ENCODE measurements at places on chromosomes 6 and 20. TPM values are rescaled to one million over a fixed set of nuclear protein-coding genes. Genes with fewer than 3 reads are reported as not detected.

GRCh38 chr20:51159303-51159702 is 136.4 kb upstream of the KCNG1 start:
- DNase-seq = no peak

- no peak for DNase-seq
Observed at GRCh38 chr20:35305682-35306556, 13.7 kb upstream of the FAM83C start.

- no peak for DNase-seq
Observed at GRCh38 chr6:126949786-126950185, 168.7 kb upstream of the RSPO3 start.

DNA sequence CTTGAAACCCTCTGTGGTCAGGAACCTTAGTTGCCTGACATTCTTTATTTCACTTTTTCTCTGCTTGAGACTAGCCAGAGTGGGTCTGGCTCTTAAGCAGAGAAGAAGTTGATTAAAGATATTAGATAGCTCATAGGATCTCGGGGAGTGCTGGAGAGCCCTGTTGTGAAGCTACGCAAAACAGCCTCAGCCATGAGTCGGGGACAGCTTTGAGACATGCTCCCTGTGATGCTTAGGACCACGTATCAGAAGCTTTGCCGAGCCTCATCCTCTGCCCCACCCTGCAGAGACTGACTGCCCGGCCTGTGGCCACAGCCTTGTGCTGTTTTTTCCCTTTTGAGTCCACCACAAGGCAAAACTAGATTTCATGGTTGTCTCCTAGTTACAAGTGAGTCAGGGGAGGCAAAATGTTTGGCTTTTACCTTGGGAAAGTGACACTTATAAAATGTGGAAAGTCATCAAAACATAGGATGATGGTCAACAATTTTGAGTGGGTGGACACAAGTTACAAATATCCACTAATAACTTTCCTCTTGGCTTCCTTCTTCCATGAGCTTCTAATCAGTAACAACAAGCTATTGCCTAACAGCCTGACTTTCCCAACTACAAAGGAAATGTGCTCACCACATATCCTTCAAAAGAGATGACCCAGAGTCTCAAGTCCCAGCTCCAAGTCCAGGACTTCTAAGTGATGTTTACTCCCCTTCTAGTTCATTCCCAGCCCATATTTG is 108.4 kb downstream of the JAG1 start:
- DNase-seq = no peak

DNA sequence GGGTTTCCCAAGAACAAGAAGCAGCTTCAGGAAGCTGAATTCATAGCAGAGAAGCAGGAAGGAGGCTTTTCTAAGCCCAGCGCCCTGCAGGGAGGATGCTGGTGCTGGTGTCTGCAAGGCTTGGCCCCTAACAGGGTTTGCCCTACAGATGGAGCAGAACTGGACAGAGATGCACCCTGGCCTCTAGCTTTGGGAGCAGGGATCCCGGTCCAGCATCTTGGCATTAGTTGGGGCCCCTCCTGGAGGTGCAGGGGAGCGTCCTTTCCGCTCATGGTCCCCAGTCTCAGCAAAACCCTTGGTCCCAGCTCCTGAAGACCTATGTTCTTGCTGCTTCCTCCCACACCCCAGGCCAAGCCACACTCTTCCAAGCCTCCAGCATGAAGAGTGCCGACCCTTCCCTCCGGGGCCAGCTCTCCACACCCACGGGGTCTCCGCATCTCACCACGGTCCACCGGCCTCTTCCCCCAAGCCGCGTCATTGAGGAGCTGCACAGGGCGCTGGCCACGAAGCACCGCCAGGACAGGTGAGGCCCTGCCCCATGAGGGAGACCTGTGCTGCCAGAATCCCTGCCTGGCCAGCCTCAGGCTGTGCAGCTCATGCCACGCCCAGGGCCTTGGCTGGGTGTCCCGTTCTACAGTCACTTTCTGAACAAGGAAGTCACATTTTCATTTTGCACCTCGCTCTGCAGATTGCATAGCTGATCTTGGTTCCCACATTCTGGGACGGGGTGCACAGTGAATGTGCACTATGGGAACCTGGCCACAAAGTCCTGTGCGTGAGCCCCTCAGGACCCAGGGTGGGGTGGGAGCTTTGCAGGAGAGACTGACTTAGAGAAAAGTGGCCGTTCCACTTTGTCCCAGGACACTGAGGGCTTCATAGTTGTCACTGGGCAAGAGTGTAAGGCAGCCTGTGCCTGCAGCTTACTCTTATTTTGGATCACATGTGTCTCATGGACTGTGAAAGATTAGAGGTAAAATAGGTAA is 160.2 kb downstream of the SYCP2 start:
- DNase-seq = no peak

DNA sequence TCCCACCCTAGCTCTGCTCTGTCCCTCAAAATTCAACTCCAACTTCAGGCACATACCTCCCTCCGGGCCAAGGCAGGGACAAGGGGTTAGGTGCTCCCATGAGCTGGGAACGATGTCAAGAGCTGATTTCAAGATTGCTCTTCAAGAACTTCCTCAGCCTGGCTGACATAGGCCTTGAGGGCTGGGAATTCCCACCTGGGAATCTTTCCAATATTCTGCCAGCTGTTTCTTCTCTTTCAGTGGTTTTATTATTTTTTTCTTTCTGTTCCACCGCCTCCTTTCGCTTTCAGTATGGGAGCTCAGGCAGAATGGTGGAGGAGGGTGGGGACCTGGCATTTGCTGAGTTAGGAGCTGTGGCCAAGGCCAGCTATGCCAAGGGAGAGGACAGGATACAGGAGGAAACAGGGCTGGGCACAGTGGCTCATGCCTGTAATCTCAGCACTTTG is 33.7 kb downstream of the SRSF3 start:
- peak; percentile 62 for DNase-seq

DNA sequence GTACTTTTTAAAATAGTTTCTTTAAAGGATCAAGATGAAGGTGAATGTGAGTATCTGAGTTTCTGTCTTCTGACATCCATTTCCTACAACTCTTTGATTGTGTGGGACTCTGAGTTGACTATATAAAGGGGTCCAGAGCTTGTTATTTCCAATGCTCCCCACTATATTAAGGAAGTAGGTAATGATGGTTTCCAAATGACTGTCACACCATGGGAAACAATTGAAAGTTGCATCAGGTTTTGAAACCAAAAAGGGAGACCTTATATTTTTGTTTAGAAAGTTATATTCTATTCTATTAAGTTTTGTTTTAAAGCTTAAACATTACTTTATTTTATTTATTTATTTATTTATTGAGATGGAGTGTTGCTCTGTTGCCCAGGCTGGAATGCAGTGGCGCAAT is 11.2 kb downstream of the CASS4 start:
- DNase-seq = no peak

- DNase-seq = no peak
Observed at GRCh38 chr6:131660195-131660594, 23.1 kb downstream of the ENPP3 start.

- DNase-seq = no peak
Observed at GRCh38 chr6:107988570-107988969, 30.6 kb upstream of the SEC63 start.

- DNase-seq = no peak
Observed at GRCh38 chr6:56047931-56048540, 172.6 kb upstream of the BMP5 start.

- no peak for DNase-seq
Observed at GRCh38 chr6:8652710-8653109, 217.4 kb upstream of the SLC35B3 start.

The SASH1 gene
- 31.3 TPM for polyA plus RNA-seq

The BTN1A1 gene
- 0.22 TPM for polyA plus RNA-seq

The MCHR2 gene
- not detected for polyA plus RNA-seq

The COL9A3 gene
- polyA plus RNA-seq = 17.6 TPM

The SLC32A1 gene
- polyA plus RNA-seq = 1.9 TPM

Measured in right renal pelvis (tissue), 4 donors.